ENCODE measurements at places on chromosomes 7 and 10. TPM values are rescaled to one million over a fixed set of nuclear protein-coding genes. Genes with fewer than 3 reads are reported as not detected.

GRCh38 chr10:120824881-120825309 is 26.3 kb upstream of the WDR11 start:
- no peaks in the 10 kb centered on the region for H3K4me1 ChIP-seq
- H3K27ac ChIP-seq: no peak overlapping the region
- H3K27me3 ChIP-seq: peaks cover 4% of the 10 kb centered on the region

DNA sequence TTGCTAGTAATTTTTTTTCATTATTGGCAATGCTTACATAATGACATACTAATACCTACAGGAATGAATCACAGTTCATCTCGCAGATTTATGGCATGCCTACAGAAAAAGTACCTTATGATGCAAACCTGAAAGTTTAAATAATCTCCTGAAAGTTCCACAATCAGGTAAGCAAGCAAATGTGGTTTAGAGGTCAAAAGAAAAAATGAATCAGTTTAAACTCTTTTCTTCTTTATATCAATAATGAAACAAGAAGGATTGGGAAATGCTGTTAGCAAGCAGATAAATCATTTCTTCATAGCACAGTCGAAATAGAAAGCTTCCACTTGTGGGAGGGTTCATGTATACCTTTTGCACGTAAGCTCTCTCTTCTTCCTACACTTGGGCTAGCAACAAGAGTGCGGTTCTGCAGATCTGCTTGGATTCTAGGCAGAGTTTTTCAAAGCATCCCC is 53.7 kb upstream of the MTPN start:
- no peak for DNase-seq
- H3K4me1 ChIP-seq: no peaks in the 10 kb centered on the region
- H3K4me3 ChIP-seq: no peak overlapping the region
- no peak overlapping the region for H3K27ac ChIP-seq
- no peaks in the 10 kb centered on the region for H3K27me3 ChIP-seq

KLF14 gene
- not detected for total RNA-seq

- H3K4me1 ChIP-seq: no peaks in the 10 kb centered on the region
- no peaks in the 10 kb centered on the region for H3K36me3 ChIP-seq
- DNase-seq: no peak
- H3K4me3 ChIP-seq: no peak overlapping the region
- no peaks in the 10 kb centered on the region for H3K27me3 ChIP-seq
Observed at GRCh38 chr10:124002391-124003069, 90.9 kb downstream of the CHST15 start.

DNA sequence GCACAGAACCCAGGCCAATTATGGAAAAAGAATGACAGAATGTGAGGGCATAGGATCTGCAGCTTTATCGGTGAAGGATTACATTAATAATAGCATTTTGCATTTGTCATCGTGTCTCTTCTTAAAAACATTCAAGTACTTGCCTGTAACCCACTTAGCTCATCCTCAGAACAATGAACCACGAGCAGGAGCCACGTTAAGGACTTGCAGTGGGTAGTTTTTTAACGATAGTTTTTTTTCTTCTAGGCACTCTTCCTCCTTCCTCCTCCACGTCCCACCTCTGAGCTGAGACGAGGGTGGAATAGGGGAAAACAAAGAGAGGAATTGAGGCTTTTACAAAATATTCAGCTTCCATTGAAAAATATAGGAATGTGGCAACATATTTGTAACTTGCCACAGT is 27.1 kb downstream of the CDHR3 start:
- no peaks in the 10 kb centered on the region for H3K36me3 ChIP-seq
- H3K27me3 ChIP-seq: no peaks in the 10 kb centered on the region
- no peaks in the 10 kb centered on the region for H3K4me1 ChIP-seq
- DNase-seq: no peak
- no peak overlapping the region for H3K27ac ChIP-seq
- no peak overlapping the region for H3K4me3 ChIP-seq

PALD1 gene
- total RNA-seq: 10.7 TPM

GRCh38 chr7:32680259-32681173 is 185.2 kb downstream of the AVL9 start:
- no peaks in the 10 kb centered on the region for H3K36me3 ChIP-seq
- H3K27ac ChIP-seq: no peak overlapping the region
- H3K4me3 ChIP-seq: no peak overlapping the region

DNA sequence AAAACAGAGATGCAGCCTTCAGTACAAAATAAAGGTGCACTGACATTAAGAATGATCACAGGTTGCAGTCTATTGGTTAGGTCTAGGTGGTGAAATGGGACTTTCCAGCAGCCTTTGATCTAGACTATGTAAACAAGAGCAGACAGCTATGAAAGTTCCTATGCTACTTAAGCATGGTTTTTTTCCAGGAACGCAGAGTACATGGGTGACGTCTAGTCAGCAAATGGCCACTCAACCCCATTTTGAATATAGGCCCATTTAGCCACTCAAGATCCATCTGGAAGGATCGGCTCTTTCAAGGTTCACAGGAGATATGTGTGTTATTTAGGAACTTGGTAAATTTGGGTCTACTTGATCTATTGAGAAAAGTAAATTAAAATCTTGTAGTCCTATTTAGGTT is 1424.6 kb upstream of the LRRTM3 start:
- no peaks in the 10 kb centered on the region for H3K36me3 ChIP-seq
- H3K4me3 ChIP-seq: no peak overlapping the region
- H3K4me1 ChIP-seq: no peaks in the 10 kb centered on the region

DNA sequence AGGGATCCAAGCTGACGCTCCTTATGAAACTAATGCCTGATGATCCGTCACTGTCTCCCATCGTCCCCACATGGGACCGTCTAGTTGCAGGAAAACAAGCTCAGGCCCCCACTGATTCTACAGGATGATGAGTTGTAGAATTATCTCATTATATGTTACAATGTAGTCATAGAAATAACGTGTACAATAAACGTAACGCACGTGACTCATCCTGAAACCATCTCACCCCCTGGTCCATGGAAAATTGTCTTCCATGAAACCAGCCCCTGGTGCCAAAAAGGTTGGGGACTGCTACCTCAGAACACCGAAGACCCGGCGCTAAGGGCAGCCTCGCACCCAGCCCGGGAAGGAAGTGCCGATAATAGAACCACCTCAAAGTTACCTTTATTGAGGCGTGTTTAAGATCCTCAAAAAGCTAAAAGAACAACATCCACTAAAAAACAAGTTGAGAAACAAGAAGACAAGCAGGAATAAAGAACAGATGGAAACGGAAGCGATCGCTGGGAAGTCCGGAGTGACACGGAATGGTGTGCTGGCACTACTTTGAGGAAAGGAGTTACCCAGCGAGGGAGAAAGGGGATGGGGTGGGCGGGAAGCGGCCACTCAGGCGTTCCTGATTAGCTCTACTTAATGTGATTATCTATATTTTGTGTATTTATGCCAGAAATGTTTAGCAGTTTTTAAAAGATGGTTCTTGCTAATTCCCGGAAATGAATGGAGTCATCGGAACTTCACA is 50.1 kb upstream of the PRKAR1B start:
- no peaks in the 10 kb centered on the region for H3K36me3 ChIP-seq
- H3K27ac ChIP-seq: no peak overlapping the region
- no peaks in the 10 kb centered on the region for H3K4me1 ChIP-seq
- H3K4me3 ChIP-seq: no peak overlapping the region
- H3K27me3 ChIP-seq: no peaks in the 10 kb centered on the region

- DNase-seq: no peak
- no peak overlapping the region for H3K27ac ChIP-seq
- no peaks in the 10 kb centered on the region for H3K4me1 ChIP-seq
- no peaks in the 10 kb centered on the region for H3K36me3 ChIP-seq
- H3K27me3 ChIP-seq: no peaks in the 10 kb centered on the region
Observed at GRCh38 chr7:105656922-105657521, 75.7 kb upstream of the EFCAB10 start.

DNA sequence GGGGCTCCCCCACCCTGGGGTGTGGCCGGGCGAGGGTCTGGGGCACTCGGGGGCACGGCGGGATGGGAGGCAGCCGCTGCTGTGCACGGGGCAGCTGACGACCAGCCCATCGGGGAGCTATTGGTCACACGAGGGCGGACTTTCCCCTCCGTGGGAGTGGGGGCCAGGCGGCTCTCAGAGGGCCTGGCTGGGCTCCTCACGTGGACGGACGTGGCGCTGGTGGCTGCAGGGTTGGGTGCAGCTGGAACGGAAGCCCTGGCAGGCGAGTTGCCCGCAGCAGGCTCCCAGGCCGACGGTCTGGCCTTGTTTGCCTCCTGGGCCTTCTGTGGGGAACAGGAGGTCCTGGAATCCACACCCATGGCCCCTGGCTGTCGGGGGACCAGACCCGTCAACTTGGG is 14.3 kb downstream of the MICALL2 start:
- no peak overlapping the region for H3K27ac ChIP-seq
- no peak overlapping the region for H3K4me3 ChIP-seq
- no peaks in the 10 kb centered on the region for H3K4me1 ChIP-seq
- no peak for DNase-seq

DNA sequence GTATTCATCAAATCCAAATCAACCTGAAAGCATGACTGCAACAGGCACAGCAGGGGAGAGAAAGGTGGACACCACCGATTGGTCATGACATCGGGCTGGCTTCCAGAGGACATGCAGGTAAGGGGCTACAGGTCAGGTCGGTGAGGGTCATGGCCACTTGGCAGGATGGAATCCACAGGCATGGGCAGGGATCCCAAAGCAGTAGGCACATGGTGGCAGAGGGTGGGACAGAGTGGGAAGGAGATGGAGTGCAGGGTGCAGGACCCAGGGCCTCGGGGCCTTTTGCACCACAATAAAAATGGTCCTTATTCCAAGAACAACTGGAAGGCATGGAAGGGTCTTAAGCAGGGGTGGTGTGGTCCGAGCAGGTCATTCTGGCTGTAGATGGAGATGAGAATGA is 33.0 kb downstream of the C10orf90 start:
- H3K27ac ChIP-seq: no peak overlapping the region
- H3K27me3 ChIP-seq: no peaks in the 10 kb centered on the region
- no peak for DNase-seq
- H3K4me3 ChIP-seq: no peak overlapping the region
- no peaks in the 10 kb centered on the region for H3K36me3 ChIP-seq

- no peak overlapping the region for H3K27ac ChIP-seq
- DNase-seq: no peak
- H3K27me3 ChIP-seq: no peaks in the 10 kb centered on the region
Observed at GRCh38 chr10:96365571-96365970, 6.8 kb upstream of the OPALIN start.

DNA sequence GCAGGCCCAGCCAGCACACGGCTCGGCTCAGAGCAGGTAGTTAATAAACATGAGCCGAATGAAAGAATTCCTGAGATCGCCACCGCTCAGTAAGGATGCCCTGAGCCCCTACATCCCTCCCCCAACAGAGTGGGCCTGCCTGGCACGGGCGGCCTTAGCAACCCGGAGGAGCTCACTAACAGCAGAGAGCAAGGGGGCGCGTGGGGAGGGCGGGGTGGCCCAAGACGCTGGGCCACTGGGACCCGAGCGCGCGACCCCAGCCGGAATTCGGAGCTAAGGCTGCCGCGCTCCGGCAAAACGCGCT is 403 bp upstream of the ENO4 start:
- H3K27me3 ChIP-seq: no peaks in the 10 kb centered on the region
- no peaks in the 10 kb centered on the region for H3K36me3 ChIP-seq
- peak; percentile 76 for DNase-seq

GRCh38 chr7:75814407-75814947 is 871 bp upstream of the CCL24 start:
- H3K4me1 ChIP-seq: no peaks in the 10 kb centered on the region
- H3K36me3 ChIP-seq: no peaks in the 10 kb centered on the region
- H3K27ac ChIP-seq: no peak overlapping the region
- H3K4me3 ChIP-seq: no peak overlapping the region
- no peak for DNase-seq
- no peaks in the 10 kb centered on the region for H3K27me3 ChIP-seq

DNA sequence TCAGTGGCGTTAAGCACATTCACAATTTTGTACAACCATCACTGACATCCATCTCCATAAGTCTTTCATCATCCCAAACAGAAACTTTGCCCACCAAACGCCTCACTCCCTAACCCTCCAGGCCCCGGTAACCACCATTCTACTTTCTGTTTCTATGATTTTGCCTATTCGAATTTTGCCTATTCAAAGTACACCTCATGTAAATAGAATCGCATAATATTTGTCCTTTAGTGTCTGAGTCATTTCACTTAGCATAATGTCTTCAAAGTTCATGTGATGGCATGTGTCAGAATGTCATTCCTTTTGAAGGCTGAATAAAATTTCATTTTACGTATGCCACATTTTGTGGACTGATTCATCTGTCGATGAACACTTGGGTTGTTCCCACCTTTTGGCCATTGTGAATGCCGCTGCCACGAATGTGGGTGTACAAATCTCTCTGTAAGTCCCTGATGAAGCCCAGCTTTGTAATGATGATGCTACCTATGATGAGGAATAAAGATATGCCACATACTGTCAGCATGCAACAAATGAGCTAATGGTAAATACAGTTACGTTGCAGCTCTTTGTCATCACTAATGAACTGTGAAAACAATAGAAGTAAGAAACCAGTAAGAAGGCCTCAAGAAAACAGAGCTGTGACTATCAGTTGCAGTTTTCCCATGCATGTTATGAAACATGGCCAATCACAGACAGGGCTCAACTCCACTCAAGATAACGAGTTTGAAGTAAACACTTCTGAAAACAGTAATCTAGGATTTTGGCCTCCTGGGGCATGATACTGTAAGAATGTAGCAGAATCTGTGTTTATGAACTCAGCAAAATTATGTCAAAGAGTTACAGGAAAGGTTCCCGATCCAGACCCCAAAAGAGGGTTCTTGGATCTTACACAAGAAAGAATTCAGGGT is 120.0 kb downstream of the ADAM12 start:
- DNase-seq: no peak
- no peak overlapping the region for H3K4me3 ChIP-seq
- H3K36me3 ChIP-seq: no peaks in the 10 kb centered on the region

LAMB1 gene
- 120 TPM for total RNA-seq

DNA sequence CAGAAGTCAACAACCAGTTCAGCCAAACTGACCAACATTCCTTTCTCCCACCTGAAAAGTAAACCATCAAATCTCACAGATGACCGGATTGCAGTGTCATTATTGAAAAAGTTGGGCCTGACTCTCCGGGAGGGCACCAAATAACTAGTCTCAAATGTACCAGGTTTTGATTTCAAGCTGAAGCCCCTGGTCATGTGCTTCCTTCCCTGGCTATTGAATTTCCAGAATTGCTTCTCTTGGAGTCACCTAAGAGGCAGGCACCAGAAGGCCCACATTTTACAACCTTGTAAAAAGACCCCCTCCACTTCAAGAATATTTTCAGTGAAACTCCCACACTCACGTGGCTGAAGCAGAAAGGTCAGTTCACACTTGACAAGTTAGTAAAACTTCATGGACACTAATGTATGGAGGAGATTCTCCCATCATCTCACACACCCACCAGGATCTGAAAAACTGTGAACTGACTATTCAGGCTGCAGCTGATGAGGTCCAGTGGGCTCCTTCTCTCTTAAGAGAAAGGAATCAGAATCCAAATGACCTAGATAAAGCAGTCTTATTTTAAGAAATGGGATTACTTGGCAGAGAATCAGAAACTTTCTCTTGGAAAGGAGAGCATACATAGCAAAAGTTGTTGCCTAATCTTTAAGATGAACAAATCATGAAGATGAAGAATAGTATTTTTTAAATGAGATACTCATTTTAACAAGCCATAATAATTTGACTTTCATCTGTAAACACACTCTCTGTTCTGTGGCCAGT is 53.6 kb downstream of the DLD start:
- no peaks in the 10 kb centered on the region for H3K36me3 ChIP-seq
- H3K4me1 ChIP-seq: peaks cover 2% of the 10 kb centered on the region
- no peak overlapping the region for H3K4me3 ChIP-seq
- no peaks in the 10 kb centered on the region for H3K27me3 ChIP-seq
- no peak for DNase-seq
- no peak overlapping the region for H3K27ac ChIP-seq

GRCh38 chr7:125814100-125814499 is 884.5 kb upstream of the POT1 start:
- no peak for DNase-seq
- H3K4me3 ChIP-seq: no peak overlapping the region
- H3K27me3 ChIP-seq: no peaks in the 10 kb centered on the region
- H3K27ac ChIP-seq: no peak overlapping the region
